ENCODE measurements at places on chromosomes 11 and 22.

- DNase-seq = no peak
Observed at GRCh38 chr11:19352072-19352770, 111.5 kb upstream of the E2F8 start.

GRCh38 chr11:3720997-3721396 is 49.8 kb upstream of the CHRNA10 start:
- no peak for DNase-seq

DNA sequence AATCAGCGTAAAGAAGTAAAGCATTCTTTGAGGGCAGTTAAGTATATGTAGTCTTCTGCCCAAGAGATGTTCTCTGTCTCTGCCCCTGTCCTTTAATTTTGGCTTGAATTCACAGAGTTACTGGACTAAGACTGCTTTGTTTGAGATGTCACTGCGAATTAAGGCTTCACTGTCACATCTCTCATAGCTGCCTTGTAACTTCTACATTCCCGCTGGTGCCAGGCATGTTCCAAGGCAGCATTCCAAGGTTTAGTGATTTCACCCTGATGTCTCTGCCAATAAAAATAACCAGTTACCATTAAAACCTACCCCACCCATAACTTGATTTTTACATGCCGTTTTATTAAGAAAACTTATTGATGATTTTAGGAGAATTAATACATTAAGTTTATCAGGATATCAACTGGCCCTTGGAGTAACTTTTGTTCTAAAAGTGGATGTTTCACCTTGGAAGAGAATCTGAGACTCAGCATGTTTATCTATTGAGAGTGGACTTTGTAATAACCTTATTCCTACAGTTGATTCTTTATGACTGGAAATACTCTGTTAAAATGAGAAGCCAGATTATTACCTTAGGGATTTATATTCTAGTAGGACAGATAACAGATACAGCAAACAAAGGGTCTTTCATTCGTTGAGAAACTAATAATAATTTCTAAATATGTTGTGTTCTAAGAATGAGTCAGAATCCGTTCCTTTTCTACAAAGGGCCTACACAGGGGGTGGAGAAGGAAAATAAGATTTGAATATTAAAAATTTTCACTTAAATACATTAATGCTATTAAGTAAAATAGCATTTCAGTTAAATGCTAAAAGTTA is 110.2 kb downstream of the UVRAG start:
- DNase-seq = no peak

GRCh38 chr11:70108250-70108649 is 30.1 kb downstream of the ANO1 start:
- DNase-seq = no peak

- no peak for DNase-seq
Observed at GRCh38 chr11:134958336-134958640, 546.2 kb upstream of the B3GAT1 start.

- DNase-seq = no peak
Observed at GRCh38 chr11:3152471-3153110, 12.5 kb downstream of the OSBPL5 start.

DNA sequence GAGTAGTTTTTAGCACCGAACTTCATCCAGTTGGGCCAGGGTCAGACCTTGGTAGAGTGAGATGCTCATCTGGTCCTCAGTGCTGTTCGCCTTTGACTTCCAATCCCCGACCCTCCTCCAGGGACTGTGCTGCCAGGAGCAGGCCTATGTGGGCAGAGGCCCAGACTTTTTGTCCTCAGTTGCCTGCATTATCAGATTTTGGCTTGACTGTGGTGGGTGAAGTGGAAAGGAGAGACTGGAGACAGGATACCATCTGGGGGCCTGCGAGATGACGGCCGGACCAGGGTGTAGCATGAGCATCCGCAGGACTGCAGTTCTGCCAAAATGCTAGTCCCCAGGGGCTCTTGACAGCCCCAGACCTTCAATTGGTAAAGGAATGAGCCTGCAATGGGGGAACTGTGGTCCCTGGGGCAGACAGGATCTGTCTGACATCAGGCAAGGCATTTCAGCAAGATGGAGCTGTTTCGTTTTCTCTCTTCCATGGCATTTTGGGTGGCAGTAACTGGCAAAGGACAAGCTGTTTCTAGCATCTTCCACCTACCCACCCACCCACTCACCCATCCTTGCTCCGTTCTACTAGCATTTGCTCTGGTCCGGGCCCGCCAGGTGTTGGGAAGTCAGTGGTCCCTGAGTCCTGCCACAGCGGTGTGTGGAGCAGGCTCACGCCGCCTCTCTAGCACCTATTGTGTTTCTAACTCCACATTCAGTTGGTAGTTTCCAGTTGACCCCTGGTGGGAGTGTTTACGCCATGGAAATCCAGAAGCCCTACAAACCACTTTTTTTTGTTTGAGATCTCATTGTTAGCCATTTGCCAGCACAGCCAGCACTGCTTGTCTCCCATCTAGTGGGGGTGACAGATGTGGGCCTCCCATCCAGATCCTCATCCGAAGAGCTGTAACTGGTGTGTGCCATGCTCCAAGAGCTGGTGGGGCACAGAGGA is 53.5 kb downstream of the OTOG start:
- no peak for DNase-seq

DNA sequence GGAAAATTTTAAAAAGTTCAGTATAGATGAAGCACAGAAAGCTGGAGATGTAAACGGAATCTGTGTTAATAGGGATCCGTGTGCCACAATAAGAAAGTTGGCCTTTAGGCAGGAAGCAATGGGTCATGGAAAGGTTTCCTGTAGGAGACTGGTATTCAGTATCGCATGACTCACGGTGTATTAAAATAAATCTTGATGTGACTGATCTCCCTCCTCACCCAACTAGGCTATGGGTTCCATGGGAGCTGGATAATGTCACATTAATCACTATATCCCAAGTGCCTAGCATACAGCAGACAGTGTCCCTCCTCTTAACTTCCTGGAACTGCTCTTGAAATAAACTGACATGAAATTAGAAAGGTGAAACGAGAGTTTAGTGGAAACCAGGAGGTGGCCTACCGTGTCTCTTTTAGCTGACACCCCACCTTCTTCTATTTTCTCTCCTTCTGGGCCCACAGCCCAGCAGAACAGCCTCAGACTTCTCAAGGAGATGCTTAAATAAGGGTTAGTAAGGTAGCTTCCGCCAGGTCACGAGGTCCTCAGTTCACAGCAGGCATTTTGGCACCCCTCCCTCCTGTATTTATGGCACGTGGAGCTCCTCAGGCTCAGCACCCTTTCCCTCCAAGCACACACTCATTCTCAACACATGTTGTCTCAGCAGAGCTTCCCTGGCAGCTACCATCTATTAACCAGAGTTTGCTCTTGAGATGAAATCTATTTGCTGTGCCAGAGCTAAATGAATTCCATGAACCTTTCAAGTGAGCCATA is 118.8 kb downstream of the NXPE2 start:
- DNase-seq = peak; percentile 64

- no peak for DNase-seq
Observed at GRCh38 chr11:31819621-31820437, 8.7 kb upstream of the PAX6 start.

- no peak for DNase-seq
Observed at GRCh38 chr11:116454951-116455350, 317.8 kb downstream of the BUD13 start.

- DNase-seq = no peak
Observed at GRCh38 chr11:60482361-60482760, 10.2 kb upstream of the MS4A12 start.

DNA sequence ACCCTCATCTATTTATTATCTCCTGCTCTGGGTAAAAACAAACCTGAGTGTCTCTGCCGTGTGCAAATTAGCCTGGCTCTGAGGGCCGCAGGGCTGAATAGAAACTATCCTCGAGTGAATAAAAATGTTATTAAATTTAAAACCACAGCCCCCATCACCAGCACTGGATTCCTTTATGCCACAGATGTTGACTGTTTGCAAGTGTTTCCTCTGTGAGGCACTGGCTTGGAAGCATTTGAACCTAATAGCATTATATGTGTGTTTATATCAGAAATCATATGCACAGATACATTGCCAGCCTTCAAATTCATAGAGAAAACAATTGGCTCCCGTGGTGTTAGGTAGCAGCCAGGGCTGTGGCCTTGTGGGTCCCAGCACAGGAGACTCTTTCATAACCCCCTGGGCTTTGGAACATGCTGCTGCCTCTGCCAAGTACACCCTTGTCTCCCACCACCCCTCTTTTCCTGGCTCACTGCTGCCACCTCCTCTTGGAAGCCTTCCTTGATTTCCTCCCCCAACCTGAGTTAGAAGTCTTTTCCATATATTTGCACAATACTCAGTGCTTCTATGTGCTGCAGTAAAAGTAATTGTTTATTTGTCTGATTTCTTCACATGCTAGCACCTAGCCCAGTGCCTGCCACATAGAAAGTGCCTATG is 294.4 kb downstream of the DDX10 start:
- no peak for DNase-seq

GRCh38 chr22:24894998-24895397 is 51.5 kb downstream of the LHFPL7 start:
- DNase-seq = peak; percentile 66

All from H4 (cell line).